ENCODE measurements at places on chromosomes 5 and 9. TPM values are rescaled to one million over a fixed set of nuclear protein-coding genes. Genes with fewer than 3 reads are reported as not detected.
A peak's percentile ranks its signal among the peaks of the same experiment; 100 is the strongest.

- DNase-seq, result no peak
These were observed 398.5 kb upstream of the SLC24A2 start for GRCh38 chr9:20187318-20187717.

GRCh38 chr5:139734539-139734916 lies 61.1 kb upstream of the PSD2 start:
- no peak for DNase-seq

- no peak for DNase-seq
These were observed 12.5 kb upstream of the TBC1D9B start for GRCh38 chr5:179920175-179920574.

GRCh38 chr9:137492464-137493363 lies 33.6 kb upstream of the NSMF start:
- no peak for DNase-seq

- DNase-seq, result peak; percentile 54
These were observed 307.6 kb downstream of the CWC27 start for GRCh38 chr5:65076251-65076869.

- DNase-seq, result no peak
These were observed 13.6 kb upstream of the ABCA1 start for GRCh38 chr9:104941597-104941996.

DNA sequence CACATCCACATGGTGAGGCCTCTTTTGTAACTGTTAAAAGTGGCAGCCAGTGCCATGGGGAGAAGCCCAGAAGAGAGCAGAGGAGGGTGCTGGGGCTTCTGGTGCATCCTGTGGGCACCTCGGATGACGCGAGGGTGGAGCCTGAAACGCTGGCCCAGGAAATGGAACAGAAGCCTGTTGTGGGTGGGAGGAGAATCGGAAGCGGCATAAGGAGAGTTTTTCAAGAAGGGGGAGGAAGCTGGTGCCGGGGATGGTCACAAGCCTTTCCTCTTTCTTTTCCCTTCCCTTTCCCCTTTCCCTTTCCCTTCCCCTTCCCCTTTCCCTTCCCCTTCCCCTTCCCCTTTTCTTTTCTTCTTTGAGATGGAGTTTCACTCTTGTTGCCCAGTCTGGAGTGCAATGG lies 12.9 kb downstream of the ANKRD33B start:
- DNase-seq, result no peak

GRCh38 chr5:140239939-140240700 lies 62.8 kb downstream of the PFDN1 start:
- DNase-seq, result peak; percentile 66

GRCh38 chr5:170315154-170315553 lies 17.6 kb upstream of the LCP2 start:
- no peak for DNase-seq

DNA sequence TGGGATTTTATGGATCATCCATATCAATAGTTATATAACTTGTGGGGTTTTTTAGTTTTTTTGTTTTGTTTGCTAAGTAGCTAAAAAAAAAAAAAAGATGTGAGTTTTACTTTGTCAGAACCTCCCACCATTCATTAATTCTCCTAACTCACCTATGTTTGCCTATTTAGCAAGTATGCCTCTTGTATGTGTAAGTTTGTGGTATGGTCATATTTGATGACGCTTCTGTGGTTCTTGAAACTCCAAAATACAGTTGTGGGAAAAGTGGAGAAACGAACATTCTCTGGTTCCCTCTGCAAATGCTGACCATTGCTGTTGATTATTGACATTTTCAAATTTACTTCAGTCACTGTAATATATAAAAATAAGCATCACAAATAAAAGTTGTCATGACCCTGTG lies 75.7 kb downstream of the PBX3 start:
- no peak for DNase-seq

DNA sequence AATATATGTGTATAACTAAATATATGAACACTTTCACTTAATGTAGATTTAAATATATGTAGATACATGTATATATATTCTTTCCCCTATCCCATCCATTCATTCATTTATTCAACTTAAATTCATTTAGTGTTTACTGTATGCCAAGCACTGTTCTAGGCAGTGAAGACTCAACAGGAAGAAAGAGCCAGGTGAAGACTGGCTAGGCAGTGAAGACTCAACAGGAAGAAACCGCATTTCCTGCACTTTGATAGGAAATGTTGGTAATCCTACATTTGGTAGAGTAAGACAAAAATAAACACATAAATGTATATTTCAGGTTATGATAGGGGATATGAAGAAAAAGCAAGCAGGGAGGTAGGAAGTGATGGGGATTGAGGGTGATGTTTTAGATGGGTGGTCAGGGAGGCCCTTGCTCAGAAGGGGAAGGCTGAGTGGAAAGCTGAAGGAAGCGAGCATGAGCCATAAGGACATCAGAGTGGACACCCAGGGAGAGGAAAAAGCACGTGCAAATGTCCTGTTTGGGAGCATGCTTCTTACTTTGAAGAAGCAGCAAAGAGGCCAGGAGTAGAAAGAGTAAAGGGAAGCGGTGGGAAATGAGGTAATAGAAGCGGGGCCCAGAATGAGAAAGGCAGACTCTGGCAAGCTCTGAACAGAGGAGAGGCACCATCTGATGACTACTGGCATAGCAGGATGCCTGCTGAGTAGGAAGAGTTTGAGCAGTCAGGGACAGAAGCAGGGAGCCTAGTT lies 227.8 kb upstream of the MAP3K1 start:
- no peak for DNase-seq

DNA sequence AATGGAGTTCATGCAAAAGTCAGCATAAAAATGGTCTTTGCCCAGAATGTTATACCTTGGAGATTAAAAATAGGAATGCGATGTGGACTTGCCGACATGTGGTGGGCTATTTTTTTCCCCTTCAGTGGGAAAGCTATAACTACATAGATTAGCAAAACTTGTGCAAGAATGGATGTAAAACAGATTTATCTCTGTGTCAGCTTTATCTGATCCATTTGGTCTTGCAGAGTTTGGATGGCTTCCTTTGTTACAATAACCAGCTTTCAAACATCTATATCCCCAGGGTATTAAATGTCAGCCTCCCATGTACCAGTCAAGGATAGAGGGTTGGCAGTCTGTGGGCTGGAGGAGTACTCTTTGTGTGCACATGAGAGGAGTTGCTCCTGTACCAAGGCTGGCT lies 284.9 kb downstream of the TMEM38B start:
- no peak for DNase-seq

GRCh38 chr9:38154501-38155421 lies 85.7 kb upstream of the SHB start:
- no peak for DNase-seq

DNA sequence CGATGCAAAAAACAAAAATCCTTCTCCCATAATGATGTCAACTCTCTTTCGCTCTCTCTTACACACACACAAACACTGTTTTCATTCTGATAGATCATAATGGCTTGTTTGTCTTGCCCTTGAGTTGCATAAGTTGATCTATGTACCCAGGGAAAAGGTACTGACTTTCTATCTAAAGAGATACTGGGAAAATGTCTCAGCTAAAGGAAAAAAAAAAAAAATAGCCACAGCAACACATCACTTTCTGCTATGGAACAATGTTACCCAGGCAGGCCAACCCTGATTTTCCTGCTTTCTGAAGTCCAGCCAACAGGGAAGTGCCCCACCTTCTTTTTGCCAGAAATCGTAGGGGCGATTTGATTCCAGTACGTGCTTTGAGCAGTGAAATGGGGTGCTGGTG lies 212.6 kb upstream of the ACTBL2 start:
- no peak for DNase-seq

DNA sequence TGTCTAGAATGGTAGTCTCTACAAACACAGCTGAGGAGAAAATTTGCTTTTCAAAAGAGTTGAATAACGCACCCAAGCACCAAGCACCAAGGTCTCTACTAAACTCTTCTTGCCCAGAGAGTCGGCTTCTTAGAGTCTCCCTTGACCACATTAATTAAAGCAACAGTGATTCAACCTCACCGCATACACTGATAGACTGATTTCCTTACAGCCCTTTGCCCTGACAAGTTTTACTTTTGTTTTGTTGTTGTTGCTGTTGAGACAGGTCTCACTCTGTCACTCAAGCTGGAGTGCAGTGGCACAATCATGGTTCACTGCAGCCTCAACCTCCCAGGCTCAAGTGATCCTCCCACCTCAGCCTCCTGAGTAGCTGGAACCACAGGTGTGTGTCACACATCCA lies 1035.7 kb upstream of the DMAC1 start:
- DNase-seq, result no peak

DNA sequence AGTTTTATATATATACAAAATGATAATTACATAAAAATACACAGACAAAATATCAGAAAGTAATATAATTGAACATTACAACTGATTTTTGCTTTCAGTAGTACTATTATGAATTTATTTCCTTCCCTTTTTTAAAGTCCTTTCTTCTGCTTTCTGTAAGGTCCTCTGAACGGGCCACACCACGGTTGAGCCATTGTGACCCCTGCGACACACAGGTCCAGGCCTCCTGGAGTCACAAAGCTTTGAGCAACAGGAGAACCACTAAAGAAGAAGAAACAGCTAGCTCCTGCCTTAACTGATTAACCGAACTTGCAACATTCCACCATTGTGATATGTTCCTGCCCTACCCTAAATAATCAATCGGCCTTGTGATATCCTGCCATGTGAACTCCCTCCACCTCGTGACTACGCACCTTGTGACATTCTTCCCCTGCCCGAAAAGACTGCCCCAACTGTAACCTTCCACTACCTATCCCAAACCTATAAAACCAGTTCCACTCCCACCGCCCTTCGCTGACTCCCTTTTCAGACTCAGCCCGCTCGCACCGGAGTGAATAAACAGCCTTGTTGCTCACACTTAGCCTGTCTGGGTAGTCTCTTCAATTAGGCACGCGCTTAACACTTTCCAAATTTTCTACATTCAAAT lies 375.0 kb upstream of the RFX3 start:
- no peak for DNase-seq

- no peak for DNase-seq
These were observed 493.4 kb upstream of the TUSC1 start for GRCh38 chr9:26171691-26172090.

DNA sequence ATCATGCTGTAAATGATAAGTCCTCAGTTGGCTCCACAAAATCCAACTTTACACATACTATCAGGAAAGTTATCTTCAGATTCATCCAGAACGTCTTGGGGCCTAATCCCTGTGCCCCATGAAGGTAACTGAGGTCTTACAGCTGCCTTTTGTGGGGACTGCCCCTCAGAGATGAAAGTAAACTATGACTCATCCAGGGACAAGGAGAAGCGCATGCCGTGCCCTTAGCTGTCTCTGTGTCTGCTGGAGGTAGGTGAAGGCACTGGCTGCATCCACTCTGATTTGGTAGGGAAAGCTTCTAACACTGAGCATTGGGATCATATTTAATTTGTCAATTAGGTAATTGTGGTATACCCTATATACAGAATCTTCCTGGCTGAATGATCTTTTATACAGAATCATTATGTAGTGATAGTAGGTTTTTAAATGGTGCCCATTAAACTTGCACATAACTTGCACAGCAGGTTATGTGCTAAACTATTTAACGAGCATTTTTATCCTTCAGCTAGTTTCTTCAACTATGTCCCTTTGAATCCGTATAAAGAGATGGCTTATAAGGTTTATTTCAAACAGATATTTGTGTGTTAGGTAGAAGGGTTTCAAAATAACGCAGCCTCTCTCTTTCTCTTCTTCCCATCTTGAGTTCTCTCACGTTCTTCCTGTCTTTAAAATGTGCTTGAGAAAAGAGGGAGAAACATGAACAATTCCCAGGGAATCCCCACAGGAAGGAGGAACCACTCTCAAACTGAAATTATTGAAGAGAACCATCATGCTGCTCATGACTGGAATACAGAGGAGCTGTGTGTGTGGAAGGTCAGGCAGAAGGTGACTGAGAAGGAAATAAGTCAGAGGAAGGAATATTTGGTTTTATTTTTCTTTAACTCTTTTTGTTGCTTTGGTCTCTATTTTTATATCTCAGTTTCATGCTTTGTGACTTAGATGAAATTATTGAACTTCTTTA lies 250.9 kb downstream of the CD180 start:
- peak; percentile 24 for DNase-seq

DNA sequence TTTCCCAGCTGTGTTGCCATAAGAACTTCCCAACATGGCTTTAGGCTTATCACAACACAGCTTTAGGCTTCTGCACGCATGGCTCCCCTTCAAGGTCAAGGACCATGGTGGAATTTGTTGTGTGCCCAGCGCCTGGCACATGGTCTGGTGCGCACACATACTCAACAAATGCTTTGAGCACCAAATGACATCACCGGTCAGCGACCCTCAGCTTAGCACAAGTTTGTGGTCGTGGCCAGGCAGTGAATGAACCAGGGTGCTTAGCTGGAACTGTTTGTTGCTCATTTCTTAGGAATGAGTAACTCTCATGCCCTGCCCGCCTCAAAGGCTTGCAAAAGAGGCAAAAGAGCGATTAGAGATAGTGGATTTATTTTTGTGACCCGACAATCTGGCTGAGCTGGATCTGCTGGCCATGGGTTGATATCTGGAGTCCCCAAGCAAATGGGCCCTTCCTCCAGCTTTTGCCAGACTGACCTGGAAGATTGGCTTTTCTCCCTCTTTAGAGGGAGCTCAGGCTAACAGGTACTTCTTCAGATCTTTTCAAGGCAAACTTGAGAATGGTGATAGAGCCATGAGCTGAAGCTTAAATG lies 58.9 kb downstream of the DAP start:
- peak; percentile 98 for DNase-seq

DNA sequence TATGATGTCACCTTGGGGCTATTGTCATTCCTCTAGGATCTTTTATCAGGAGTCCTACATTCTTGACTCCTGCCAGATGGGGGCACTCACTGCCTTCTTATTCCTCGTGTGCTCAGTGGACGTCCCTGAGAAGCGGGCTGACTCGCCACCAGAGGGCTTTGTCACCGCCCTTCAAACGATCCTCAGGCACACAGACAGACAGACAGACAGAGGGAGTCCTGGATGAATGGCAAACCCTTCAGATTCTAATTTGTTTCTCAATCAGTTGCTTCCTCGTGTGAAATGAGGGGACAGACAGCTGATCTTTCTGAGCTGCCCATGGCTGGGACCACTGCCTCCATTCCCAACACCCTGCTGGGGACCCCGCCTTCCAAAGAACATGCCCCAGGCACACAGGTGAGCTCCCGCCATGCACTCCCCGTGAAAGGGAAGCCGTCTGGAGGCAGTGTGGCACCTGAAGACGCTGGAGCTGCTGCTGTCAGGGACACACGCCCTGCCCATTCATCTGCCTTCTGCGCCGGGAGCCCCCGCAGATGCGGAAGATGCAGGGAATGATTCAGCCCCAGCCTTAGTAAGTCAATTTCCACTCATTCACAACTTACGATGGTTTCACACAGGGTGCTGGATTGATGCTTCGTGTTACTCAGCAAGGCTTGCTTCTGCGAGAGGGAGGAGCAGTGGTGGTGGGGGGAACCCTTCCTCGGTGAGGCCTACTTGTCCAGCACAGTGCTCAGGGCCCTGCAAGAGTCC lies 24.9 kb upstream of the SH3PXD2B start:
- DNase-seq, result peak; percentile 88

GRCh38 chr5:110973510-110973909 lies 98.0 kb upstream of the TSLP start:
- DNase-seq, result no peak

MEIKIN gene
- not detected for total RNA-seq

RAB3C gene
- total RNA-seq, result not detected

PCDHB11 gene
- total RNA-seq, result under 0.01 TPM

ZFP2 gene
- total RNA-seq, result 0.56 TPM

PNPLA7 gene
- total RNA-seq, result under 0.01 TPM

MAT2B gene
- total RNA-seq, result 107 TPM

WNK2 gene
- not detected for total RNA-seq
